NCI-H1105 (cell line): ENCODE measurements at places on chromosomes 13 and 19.
A peak's percentile ranks its signal among the peaks of the same experiment; 100 is the strongest.

GRCh38 chr19:58492265-58492664, 16.1 kb downstream of the ZNF446 start:
- DNase-seq: no peak

GRCh38 chr13:41352935-41353840, 42.1 kb downstream of the NAA16 start:
- DNase-seq: no peak

DNA sequence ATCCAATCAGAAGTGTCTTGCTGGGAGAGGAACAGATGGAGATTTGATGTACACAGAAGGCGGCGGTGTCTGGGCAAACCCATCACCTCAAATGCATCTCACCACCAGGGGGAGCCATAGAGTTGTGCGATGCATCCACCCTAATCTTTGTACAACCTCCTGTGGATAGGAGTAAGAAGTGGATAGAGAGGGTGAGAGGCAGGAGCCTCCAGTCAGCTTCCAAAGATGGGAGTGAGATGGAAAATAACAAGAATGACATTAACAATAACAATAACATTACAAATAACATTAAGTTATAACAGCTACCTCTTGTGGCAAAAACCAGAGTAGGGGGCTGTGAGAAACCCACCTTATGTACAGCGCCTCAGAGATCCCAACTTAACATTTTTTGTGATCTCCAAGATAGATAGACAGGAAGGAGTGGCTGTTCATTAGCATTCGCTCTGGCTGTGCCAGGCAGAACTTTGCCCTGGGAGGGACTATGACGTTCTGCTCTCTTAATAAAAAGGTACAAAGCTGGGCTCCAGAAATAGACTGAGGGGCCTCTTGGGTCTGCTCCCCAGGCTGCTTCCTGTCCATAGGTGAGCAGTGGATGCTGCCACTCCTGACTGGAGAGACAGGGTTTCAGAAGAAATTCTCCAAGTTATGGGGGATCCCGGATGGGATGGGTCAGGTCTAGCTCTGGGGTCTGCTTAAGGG, 5.2 kb upstream of the CEACAM18 start:
- DNase-seq: peak; percentile 71

DNA sequence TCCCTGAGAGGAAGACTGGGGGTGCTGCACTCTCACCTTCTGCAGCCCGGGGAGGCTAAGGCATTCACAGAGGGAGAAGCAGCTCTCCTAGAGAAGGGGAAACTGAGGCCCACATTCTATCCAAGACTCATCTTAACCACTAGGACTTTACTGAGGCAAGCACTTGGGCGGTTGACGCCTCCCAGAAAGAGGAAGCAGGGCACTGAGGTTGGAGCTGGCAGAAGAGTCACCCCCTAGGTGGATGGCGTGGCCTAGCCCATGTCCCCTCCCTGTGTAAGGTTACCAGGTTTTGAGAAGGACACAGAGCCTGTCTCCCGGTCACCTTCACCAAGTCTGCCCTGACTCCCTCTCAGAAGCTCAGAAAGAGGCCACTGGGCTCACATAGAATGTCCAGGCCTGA, 2.7 kb downstream of the S1PR2 start:
- DNase-seq: no peak

- DNase-seq: no peak
These were observed 155.7 kb downstream of the TNFRSF19 start for GRCh38 chr13:23725922-23726321.

- no peak for DNase-seq
These were observed 48.9 kb upstream of the URAD start for GRCh38 chr13:28037399-28037798.

DNA sequence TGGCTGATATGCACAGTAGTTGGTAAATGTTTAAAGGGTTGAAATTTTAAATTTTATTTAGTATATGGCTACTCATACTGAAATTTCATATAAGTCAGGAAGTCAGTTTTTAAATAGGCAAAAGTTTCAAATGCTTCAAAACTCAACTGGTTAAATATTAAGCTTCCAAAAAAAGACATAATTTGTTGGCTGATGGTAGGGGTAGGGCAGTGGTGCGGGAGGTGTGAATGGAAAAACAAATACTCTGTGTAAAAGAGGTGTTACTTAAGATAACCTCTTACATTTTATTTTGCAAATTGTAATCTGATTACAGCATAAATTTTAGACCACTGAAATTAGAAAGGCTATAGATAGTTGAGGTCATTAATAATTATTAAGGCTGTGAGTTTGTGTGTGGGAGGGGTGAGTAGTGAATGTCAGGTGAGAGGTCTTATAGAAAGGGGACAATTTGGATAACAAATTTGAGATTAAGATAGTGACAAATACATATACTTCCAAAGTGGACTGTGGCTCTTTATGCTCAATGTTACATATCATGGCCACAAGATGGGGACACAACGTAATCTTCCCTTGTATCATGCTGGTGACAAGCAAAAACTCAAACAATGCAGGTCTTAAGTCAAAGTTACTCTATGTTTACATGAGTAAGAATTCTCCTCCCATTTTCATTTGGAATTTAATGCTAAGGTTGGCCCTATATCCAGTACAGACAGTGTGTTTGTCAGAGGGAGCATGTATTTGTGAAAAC, 36.6 kb upstream of the OXGR1 start:
- DNase-seq: no peak

- no peak for DNase-seq
These were observed 95.8 kb downstream of the CCNA1 start for GRCh38 chr13:36528105-36528504.

DNA sequence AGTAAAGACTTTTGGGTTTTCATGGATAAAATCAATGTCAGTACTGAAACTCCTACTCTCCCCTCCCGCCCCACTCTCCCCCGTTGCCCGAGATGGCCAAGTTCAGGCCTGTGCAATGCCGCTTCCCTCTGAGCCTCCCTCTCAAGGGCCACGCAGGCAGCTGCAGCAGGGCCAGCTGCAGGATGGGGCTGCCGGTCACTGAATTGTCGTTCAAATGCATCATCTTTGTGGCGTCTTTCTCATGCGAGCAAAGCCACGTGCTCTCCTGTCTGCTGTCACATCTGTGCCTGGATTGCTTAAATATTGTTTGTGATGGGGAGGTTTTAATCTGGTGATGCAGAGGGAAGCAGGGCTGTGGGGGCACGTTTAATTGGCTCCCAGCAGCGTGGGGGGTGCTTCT, 26.6 kb downstream of the SHISA2 start:
- DNase-seq: no peak

GRCh38 chr19:10332158-10332964, 968 bp downstream of the RAVER1 start:
- no peak for DNase-seq

GRCh38 chr13:106499896-106500295, 35.6 kb downstream of the EFNB2 start:
- DNase-seq: no peak

- no peak for DNase-seq
These were observed 4.2 kb downstream of the GIPC3 start for GRCh38 chr19:3589439-3589838.

GRCh38 chr19:44498988-44499387, 1.3 kb downstream of the ZNF180 start:
- DNase-seq: no peak

DNA sequence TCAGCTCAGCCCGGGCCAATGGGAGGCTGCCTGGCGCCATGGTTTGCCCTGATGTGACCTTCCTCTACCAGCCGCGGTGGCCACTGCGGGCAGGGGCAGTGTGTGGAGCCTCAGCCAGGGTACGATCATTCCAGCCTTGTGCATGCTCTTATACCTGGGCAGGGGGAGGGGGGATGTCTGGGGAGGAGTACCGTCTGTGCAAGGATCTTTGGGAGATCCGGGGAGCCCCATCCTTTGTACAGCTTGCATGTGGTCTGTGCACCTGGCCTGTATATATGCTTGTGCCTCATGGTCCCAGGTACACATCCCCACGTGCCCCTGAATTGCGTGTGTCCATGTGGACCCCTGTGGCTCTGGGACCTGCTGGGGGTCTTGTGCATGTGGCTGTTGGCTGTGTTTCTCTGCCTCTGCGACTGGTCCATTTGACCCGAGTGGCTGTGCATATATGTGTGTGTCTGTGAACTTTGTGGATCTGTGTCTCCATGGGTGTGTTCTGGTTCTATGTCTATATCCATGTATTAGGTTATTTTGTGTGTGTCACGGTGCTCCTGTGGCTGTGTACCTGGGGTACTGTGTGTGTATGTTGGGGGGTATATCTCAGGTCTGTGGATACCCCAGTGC, 12.8 kb upstream of the NANOS3 start:
- DNase-seq: no peak

DNA sequence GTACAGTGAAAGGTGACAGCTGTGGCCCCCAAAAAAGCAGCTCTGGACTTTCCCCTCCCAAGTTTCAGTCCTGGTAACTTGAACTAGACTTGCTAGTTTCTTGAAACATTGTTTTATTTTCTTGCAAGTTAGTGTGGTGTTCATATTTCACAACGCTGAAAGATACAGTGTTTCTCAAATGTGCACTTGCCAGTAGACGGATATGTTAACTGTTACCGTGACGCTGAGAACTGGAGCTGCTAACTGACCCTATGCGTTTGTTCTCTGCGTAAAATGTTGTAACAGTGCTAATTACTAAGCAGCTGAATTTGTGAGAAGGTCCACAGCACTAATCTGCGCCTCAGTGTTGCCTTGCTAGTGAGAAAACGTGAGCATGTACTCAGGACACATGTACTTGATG, 79.6 kb downstream of the GGACT start:
- no peak for DNase-seq

- DNase-seq: no peak
These were observed 18.3 kb downstream of the UBAC2 start for GRCh38 chr13:99218969-99219368.

- no peak for DNase-seq
These were observed 487.2 kb upstream of the GPC6 start for GRCh38 chr13:92739306-92739818.

DNA sequence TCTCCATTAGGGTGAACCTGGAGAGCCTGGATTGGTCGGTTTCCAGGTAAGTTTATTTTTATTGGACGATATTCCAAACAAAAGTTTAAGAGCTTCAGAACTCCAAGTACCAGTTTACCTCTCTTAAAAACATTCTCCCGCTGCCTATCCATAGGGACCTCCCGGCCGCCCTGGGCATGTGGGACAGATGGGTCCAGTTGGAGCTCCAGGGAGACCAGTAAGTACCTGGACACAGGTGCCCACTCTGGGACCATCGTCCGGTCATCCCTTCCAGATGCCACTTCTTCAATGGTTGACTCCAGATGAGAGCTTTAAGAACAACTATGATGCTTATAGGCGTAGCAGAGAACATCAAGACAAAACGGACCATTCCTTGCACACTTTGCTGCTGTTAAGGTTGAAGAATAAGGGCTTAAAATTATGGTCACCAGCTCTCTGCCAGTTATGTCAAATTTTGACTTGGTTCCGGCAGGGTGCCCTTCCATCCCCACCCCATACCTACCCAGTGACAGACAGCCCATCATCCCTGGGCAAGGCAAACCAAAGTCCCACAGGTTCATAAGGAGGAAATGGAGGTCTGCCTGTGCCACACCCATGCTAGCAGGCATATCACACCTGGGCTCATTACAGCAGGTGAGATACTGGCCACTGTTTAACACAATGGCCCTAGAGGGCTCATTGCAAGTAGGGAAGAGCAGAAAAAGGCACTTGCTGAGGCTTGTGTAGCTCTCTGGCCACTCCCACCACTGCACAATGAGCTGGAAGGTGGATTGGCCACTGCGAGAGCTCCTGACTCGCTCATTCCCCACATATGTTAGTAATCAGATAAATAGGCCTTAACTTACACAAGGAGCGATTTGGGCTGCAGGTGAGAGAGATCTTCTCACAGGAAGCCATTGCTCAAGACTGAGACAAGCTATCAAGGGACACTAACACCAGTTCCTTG, 123.6 kb downstream of the COL4A2 start:
- no peak for DNase-seq

DNA sequence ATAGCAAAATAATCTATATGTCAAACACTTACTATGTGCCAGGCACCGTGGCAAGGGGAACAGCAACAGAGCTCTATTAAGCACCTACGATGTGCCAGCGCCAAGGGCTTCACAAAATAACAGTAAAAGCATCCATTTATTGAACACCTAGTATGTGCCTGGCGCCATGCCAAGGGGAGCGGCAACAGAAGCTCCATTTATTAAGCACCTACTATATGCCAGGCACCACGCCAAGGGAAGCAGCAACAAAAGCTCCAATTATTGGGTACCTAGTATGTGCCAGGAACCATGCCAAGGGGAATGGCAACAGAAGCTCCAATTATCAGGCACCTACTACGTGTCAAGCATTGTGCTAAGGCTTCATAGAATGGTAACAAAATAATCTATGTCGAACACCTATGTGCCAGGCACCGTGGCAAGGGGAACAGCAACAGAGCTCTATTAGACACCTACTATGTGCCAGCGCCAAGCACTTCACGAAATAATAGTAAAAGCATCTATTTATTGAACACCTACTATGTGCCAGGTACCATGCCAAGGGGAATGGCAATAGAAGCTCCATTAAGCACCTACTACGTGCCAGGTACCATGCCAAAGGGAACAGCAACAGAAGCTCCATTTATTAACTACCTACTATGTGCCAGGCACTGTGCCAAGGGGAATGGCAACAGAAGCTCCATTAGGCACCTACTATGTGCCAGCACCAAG, 107.7 kb downstream of the PTPRS start:
- DNase-seq: no peak

DNA sequence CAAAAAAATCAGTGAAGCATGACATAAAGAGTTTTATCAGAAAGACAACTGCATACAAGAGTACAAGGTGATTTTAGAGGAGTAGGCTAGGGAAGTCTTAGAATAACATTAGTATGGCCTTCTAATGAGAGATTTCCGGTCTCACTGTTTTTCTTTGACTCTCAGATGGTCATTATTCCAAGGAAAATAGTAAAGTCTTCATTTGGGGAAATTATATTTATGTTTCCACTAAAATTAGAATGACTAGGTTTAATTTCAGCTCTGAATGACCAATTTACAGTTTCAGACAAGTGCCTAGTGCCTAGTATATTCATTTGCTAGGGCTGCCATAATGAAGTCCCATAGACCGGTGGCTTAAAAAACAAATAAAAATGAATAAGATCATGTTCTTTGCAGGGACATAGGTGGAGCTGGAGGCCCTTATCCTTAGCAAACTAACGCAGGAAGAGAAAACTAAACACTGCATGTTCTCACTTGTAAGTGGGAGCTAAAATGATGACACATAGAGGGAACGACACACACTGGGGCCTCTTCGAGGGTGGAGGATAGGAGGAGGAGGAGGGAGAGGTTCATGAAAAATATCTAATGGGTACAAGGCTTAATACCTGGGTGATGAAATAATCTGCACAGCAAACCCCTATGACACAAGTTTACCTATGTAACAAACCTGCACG, 303.1 kb downstream of the PCDH9 start:
- no peak for DNase-seq

- no peak for DNase-seq
These were observed 36.8 kb upstream of the GAS6 start for GRCh38 chr13:113900646-113901045.

- no peak for DNase-seq
These were observed 12.7 kb downstream of the PRKCG start for GRCh38 chr19:53894707-53895106.

GRCh38 chr13:74084375-74084935, 49.7 kb downstream of the KLF12 start:
- no peak for DNase-seq

- no peak for DNase-seq
These were observed 33.5 kb downstream of the DOCK9 start for GRCh38 chr13:98944336-98944735.
